Aorta (tissue), 5 donors: ENCODE measurements at places on chromosomes 3 and 15. TPM values are rescaled to one million over a fixed set of nuclear protein-coding genes. Genes with fewer than 3 reads are reported as not detected.
A peak's percentile ranks its signal among the peaks of the same experiment; 100 is the strongest.

SLC49A4 gene
- total RNA-seq: 10.3 TPM

TM6SF1 gene
- 7.9 TPM for total RNA-seq

TEX55 gene
- total RNA-seq: not detected

ITPKA gene
- 0.29 TPM for total RNA-seq

DNA sequence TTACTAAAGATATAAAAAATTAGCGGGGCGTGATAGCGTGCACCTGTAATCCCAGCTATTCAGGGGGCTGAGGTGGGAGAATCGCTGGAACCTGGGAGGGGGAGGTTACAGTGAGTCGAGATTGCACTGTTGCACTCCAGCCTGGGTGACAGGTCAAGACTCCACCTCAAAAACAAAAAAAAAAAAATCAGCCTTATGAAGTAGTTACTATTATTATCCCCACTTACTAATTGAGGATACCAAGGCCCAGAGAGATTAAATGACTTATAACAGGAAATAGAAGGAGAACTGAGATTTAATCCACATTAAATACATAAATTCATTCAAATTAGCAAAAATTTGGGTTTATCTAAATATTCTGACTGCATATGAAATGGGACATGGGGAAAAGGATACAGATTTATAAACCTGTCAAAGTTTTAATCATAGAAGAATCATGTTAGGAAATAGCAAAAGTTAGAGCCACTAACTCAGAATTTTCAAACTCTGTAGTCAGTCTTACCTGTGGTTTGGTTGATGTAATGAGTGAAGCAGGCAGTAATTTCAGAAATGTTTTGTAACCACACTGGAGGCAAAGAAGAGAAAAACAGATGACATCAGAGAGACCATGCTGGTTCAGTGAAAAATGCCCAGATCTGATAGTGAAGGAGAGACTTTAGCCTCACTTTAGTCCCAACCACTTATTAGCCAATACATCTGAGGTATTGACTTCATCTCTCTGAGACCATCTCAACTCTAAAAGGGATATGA, 25.0 kb upstream of the ACAP2 start:
- no peaks in the 10 kb centered on the region for H3K27me3 ChIP-seq
- peaks cover 5% of the 10 kb centered on the region for H3K4me1 ChIP-seq
- no peaks in the 10 kb centered on the region for H3K36me3 ChIP-seq

- no peaks in the 10 kb centered on the region for H3K4me1 ChIP-seq
- no peaks in the 10 kb centered on the region for H3K27me3 ChIP-seq
- DNase-seq: no peak
- no peak overlapping the region for H3K27ac ChIP-seq
Measured at GRCh38 chr15:86432861-86433260, 353.2 kb downstream of the AGBL1 start.

DNA sequence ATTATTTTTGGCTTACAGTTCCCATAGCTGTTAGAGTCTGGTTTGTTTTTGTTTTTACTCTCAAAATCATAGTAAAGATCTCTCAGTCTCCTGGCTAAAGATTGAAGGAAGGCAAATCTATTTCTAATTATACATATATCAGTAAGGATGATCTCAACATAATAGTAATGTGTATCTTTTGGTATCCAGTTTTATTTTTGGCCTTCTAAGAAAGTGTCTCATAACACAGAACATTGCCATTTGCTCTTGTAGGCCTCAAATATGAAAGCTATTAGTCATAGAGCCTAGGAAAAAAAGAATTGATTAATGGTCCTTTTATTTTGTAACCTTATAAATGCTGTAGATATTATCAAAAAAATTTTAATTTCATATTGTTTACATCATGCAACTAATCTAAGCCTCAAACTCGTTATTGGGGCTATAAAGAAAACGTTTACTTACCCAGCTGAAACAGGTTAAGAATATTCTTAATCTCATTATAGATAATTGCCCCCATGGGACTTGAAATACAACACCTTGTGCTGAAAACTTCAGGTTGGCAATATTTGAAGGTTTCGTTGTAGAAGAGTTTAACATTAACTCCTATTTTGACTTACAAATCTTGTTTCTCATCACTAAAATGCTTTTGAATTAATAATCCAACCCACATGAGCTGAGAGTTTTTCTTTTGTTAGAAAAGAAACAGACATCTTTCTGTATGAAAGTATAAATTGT, 16.7 kb downstream of the FBXO45 start:
- H3K36me3 ChIP-seq: no peaks in the 10 kb centered on the region
- DNase-seq: no peak
- no peaks in the 10 kb centered on the region for H3K4me1 ChIP-seq
- H3K27me3 ChIP-seq: no peaks in the 10 kb centered on the region
- no peak overlapping the region for H3K27ac ChIP-seq

- H3K36me3 ChIP-seq: no peaks in the 10 kb centered on the region
- peak; percentile 90 for DNase-seq
- no peaks in the 10 kb centered on the region for H3K27me3 ChIP-seq
- no peaks in the 10 kb centered on the region for H3K4me1 ChIP-seq
- H3K27ac ChIP-seq: peak overlapping the region; percentile 34
Measured at GRCh38 chr3:123076496-123077418, 9.9 kb downstream of the PDIA5 start.
